Right cardiac atrium (tissue), 5 donors: ENCODE measurements at places on chromosomes 3 and 15. TPM values are rescaled to one million over a fixed set of nuclear protein-coding genes. Genes with fewer than 3 reads are reported as not detected.
A peak's percentile ranks its signal among the peaks of the same experiment; 100 is the strongest.

Gene ZNF280D
- total RNA-seq, result 28.4 TPM

DNA sequence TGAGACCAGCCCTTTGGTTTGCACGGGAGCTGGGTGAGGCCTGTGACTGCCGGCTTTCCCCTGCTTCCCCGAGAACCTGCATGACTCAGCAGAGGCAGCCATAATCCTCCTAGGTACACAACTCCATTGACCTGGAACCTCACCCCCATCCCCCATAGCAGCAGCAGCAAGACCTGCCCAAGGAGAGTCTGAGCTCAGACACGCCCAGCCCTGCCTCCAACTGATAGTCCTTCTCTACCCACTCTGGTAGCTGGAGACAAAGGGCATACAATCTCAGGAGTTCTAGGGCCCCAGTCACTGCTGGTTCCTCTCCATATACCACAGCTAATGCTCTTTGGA is 141.0 kb upstream of the ARHGEF26 start:
- DNase-seq, result no peak

DNA sequence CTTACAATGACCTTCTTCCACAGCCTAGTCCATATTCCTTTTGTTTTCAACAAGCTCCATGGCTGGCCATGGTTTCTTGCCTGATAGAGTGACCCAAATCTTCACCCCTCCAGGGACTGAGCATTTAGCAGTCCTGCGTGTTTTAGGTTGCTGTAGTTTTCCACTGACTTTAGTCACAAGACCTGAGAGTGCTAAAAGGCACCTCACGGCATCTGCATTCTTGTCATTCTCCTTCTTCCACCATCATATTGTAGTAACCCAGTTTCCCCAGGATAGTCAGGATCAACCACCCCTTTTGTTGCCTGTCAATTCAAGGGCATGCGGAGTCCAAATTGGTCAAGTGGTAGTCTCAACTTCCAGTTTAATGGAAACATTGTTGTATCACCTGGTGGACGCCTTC is 20.8 kb downstream of the HTR3C start:
- DNase-seq, result no peak

GRCh38 chr3:119778811-119779210 is 3.1 kb upstream of the NR1I2 start:
- no peak for DNase-seq

GRCh38 chr3:184563941-184564684 is 2.5 kb downstream of the EPHB3 start:
- DNase-seq, result no peak

GRCh38 chr15:48682942-48683651 is 37.6 kb upstream of the FBN1 start:
- peak; percentile 72 for DNase-seq

GRCh38 chr3:162213956-162214355 is 717.3 kb downstream of the OTOL1 start:
- DNase-seq, result no peak

Gene SLC22A14
- total RNA-seq, result 0.17 TPM

- DNase-seq, result peak; percentile 75
These were observed 2.9 kb downstream of the CORO2B start for GRCh38 chr15:68581725-68582124.

Gene EOMES
- 0.29 TPM for total RNA-seq

Gene MYL3
- 42.7 TPM for total RNA-seq
